ENCODE measurements at places on chromosomes 2 and 18.
A peak's percentile ranks its signal among the peaks of the same experiment; 100 is the strongest.

DNA sequence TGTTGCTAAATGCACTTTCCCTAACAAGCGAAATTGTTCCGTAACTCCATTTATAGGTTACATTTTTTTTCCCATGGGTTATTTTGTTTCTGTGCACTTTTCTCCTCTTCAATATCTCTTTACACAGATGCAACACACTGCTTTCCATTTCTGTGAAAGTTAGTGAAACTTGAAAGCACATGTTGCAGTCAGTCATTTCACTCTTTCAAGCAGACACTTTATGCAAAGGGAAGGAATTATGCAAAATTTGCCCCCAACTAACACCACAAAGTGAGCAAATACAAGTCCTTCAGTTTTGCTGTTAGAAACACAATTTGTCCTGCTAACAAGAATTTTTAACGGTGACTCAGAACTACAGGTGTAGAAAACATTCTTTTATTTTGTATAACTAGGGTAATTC, 124.8 kb downstream of the PTH2R start:
- no peak for DNase-seq

- no peak for DNase-seq
These were observed 41.3 kb downstream of the BCL11A start for GRCh38 chr2:60512062-60512622.

DNA sequence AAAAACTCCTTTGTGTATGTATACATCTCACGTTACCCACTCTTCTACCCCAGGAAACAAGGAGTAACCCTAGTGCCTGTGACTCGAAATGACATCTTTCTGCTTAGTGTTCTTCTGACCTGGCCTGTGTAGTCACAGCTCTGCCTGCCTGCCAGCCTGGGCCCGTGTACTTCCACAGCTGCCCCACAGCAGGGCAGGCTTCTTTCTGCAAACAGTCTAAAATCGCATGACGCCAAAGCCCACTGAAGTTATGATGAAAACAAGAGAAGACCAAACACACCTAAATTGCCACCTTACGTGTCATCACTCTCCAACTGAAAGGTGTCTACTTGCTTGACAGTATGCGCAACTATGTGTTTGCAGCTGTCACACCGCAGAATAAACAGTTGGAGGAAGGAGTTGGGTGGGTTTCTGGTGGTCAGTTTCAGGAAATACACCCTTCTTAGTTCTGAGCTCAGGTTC, 1.5 kb downstream of the GAREM1 start:
- DNase-seq: no peak

DNA sequence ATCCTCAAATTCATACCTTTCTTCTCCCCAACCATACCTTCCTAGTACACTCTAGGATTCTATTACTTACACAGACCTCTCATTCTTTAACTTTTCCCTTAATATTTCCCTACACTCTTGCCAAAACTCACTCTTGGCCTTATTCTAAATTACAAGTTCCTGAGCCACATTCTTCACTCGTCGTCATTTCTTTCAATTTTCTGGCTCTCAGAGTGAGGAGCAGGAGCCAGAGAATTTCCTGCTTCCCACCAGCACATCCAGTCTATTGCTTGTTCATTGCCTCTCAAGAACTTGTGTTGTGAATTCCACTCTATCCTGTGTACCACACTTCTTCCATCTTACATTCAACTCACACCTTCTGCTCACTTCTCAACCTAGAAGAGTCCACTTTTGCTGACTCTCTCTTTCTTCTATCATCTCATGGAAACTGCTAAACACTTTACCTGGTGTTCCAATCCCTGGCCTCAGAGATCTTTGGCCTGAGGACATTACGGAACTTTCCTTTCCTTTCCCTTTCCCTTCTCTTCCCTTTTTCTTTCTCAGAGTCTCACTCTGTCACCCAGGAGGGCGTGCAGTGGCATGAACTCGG, 171.6 kb downstream of the PLCL1 start:
- DNase-seq: no peak

DNA sequence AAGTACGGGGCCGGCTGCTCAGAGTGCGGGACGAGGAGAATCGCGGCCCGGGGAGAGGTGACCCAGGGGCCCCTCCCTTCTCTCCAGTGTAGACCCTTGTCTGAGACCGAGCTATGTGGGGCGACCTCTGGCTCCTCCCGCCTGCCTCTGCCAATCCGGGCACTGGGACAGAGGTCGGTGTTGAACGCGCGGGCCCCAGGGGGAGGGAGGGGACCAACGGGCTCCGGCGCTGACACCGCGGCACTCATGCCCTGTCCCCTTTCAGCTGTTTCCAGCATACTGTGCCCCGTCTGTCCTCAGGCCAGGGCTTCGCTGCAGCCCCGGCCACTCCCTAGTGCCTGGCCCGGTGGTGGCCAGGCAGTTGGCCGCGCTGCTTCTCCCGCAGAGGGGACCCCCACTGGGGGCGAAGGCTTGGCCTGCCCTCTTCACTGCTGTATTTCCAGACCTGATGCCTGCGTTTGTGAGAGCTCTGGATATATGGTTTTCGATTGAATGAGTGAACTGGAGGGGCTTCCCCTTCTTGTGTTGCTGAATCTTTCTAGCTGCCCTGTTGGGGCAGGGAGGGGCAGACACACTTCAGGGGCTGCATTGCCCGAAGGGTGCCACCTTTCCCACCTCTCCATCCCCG, 809 bp downstream of the DBI start:
- peak; percentile 52 for DNase-seq

DNA sequence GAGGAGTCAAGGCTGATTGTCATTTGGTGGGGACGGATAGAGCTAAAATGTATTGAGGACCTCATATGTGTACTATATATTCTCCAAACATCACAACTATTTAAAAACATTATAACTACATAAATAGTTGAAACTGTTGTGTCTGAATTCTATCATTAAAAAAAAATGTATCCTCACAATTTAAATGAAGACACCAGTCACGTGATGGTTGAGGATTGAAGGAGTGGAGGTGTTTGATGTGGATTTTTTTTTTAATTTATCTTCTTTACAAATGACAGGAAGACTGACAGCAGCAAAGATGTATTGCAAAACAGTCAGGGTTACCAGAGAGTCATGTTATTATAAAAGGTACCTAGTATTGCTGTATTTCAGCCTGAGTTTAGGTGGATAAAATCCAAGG, 30.0 kb downstream of the GNAL start:
- no peak for DNase-seq

GRCh38 chr18:55694291-55694690, 106.3 kb upstream of the TCF4 start:
- no peak for DNase-seq

GRCh38 chr2:95274291-95275150, at the start of gene PROM2:
PROM2 (plus strand) TSS chr2:95274449; CDS start chr2:95274586, 137 bp downstream.
- DNase-seq: no peak

DNA sequence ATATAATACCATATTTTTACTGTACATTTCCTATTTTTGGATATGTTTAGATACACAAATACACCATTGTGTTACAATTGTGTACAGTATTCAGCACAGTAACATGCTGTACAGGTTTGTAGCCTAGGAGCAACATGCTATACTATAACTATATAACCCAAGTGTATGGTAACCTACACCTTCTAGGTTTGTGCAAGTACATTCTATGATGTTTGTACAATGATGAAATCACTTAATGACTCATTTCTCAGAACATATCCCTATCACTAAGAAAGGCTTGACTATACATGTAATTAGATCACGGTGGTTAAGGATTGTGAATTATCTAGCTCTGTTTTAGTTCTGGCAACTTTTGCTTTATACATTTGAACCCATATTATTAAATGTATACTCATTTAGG, 31.3 kb downstream of the NPHP1 start:
- no peak for DNase-seq
